ENCODE measurements at places on chromosomes 7 and 10.

DNA sequence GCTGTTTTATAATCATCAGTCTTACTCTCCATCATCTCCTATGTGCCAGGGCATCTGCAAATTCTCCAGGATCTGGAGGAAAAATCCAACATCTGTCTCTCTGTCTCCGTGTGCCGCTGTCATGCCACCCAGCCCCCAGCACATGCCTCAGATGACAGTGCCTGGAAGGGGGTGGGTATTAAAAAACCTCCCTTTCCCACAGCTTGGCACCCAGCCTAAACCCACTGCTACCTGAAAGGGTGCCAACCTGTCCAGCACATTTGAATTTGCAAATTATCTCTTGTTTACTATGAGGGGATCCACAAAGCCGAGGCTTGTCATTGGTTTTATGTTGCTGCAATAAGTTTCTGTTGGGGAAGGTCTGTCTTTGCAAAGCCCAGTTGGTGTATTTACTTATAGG lies 73.1 kb downstream of the EMX2 start:
- no peak for DNase-seq

DNA sequence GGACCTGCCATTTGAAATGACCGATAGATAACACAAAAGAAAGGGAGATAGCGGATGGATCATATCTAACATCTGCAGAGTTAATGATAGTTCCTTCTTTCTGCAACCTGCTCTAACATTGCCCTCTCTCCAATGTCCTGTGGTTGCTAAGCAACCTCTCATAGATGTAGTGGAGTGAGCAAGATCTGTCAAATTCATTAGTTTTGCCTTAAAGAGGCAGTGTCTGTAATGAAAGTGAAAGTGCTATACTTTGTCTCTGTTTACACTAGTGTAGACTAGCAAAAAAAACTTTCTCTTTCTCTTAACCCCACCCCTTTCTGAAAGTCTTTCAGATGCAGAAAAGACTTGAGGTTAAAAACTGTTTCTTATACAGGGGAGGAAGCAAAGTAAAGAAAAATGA lies 1196.9 kb downstream of the SORCS3 start:
- DNase-seq, result no peak

GRCh38 chr7:17552952-17553351 lies 254.5 kb downstream of the AHR start:
- DNase-seq, result peak; percentile 70

GRCh38 chr7:70143075-70144044 lies 545.1 kb downstream of the AUTS2 start:
- peak; percentile 97 for DNase-seq

DNA sequence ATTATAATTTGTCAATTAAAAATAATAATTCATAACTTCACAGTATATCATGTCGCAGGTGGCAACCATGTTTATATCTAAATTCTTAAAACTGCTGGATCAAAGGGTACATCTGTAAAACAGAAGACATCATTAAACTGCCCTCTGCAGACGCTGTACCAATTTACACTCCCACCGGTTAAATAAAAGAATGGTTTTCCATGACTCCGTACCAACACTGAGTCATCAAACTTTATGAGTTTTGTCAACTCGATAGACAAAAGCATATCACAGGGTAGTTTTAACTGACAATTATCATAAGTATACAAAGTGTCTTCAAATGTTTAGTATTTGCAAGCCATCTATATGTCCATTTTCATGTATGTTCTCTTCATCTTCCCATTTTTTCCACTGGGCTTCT lies 5.7 kb upstream of the GSTK1 start:
- no peak for DNase-seq

- peak; percentile 83 for DNase-seq
These were observed 80.3 kb downstream of the LRRC17 start for GRCh38 chr7:102992938-102993717.

DNA sequence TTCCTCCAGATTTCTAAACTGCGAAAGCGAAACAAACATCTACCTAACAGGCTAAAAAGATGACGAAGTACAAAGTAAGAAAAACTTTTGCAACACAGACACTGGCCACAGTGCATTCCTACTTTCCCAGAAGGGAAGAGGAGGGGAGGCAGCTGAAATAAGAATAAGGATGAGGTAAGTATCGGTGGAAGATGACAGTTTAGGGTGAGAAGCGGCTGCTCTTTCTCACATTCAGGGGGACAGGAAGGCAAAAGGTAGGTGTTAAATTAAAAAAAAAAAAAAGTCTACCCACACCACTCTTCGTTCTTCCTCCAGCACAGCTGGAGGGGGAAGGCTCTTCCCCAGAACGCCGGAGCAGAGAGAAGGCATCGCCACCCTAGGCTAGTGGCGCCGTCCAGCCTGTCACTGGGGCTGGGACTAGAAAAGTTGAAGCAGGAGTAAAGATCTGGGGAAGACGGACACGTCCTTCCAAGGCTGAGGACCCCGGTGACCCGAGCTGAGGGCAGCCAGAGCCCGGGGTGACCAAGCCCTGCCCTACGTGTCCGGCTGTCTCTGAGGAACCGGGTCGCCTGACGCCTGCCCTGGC lies 846 bp downstream of the DNAJC1 start:
- peak; percentile 68 for DNase-seq

- no peak for DNase-seq
These were observed 761.5 kb upstream of the C7orf33 start for GRCh38 chr7:147829016-147829415.

DNA sequence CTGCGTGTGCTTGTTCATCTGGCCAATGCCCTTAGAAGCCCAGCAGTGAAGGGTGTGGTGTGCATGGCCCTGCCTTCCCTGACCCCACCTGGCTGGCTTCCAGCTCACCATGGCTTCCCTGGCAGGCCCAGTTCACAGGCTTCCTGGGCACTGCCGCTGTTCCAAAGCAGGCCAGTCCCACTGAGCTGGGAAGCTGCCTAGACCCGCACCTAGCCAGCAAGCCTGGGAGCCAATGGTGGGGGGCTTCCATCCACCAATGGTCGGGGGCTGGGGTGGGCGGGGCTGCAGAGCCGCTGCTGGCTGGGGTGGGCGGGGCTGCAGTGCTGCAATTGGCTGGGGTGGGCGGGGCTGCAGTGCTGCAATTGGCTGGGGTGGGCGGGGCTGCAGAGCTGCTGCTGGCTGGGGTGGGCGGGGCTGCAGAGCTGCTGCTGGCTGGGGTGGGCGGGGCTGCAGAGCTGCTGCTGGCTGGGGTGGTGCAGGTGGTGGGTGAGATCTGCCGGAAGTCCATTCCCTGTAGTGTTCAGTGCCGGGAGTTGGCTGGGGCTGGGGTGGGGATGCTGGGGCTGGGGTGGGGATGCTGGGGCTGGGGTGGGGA lies 12.4 kb downstream of the CALY start:
- DNase-seq, result peak; percentile 38

GRCh38 chr7:147062897-147063296 lies 946.3 kb downstream of the CNTNAP2 start:
- no peak for DNase-seq

- DNase-seq, result no peak
These were observed 263.1 kb downstream of the RPS24 start for GRCh38 chr10:78296785-78297184.

GRCh38 chr7:107408349-107408748 lies 61.5 kb upstream of the GPR22 start:
- no peak for DNase-seq

GRCh38 chr10:8133146-8133545 lies 78.7 kb downstream of the GATA3 start:
- DNase-seq, result no peak

DNA sequence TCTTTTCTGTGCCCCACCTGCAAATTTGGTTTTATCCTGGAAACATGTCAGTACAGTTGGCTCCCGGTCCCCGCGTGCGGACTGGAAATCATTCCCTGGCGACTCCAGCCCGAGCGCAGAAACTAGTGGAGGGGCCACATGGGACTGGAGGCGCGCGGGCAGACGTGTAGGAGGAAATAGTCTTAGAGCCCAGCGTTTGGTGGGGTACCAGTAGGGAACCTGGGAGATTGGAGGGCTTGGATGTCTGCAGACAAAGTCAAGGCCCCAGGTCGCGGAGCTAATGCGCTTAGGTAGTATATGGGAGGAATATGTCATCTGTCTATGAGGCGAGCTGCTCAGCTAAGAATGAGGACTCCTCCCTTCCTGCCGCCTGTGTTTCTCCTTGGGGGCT lies 1.3 kb downstream of the GALNT17 start:
- no peak for DNase-seq

GRCh38 chr7:127158659-127159058 lies 94.1 kb downstream of the GRM8 start:
- DNase-seq, result no peak

GRCh38 chr10:101219139-101219945 lies 9.9 kb downstream of the LBX1 start:
- no peak for DNase-seq

DNA sequence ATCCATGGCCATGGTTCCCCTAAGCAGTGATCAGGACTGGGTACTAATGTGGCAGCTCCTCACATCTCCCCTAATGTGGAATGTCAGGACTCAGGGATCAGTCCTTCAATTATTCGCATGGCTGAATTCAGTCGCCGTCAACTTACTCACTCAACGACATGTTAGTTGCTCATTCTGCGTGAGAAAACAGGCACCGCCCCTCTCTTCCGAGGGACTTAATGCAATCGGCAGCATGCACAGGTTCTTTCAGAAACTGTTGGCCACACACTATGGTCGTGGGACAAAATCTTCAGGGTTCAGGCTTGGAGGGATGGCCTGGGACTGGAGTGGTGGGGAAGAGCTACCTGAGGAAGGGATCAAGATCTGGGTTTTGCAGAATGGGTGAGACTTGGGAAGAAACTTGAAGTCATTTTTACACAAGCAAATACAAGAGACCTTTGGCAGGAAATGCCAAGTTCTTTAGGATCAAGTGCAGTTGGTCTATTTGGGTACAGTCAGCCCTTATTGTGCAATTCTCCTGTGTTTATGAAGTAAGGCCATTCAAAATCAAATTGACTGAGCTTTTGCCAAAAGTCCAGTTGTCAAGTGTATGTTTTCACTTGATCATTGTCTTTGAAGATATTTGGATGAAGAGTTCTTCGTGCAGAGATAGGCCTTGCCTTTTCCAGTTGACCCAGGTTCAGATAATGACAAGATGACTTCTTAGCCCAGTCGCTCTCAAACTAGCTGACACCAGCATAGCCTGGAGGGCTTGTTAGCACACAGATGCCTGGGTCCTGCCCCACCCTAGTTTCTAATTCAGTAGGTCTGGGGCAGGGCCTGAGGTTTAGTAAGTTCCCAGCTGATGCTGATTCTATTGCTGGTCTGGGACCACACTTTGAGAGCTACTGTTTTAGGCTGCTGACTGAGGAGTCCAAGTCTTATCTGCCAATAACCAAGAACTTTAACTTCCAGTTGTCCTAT lies 48.5 kb downstream of the LRRC18 start:
- peak; percentile 13 for DNase-seq

DNA sequence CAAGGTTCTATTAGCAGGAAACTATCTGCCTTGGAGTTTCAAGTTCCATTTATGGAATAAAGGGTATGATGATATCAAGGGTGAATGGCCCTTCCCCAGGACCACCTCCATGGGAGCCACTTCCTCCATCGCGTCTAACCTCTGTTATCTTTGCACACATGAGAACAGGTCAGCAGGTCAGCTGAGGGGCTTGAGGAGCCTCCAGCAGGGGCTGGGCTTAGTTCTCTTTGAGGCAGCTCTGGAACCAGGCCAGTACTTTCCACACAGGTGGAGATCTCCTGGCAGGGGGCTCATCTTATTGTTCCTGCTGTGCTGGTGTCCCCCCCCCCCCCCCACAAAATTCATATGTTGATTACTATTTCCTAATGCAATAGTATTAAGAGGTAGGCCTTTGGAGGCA lies 472.2 kb upstream of the ZMIZ1 start:
- no peak for DNase-seq

- DNase-seq, result no peak
These were observed 80.9 kb downstream of the LRRC4 start for GRCh38 chr7:127950233-127950935.

DNA sequence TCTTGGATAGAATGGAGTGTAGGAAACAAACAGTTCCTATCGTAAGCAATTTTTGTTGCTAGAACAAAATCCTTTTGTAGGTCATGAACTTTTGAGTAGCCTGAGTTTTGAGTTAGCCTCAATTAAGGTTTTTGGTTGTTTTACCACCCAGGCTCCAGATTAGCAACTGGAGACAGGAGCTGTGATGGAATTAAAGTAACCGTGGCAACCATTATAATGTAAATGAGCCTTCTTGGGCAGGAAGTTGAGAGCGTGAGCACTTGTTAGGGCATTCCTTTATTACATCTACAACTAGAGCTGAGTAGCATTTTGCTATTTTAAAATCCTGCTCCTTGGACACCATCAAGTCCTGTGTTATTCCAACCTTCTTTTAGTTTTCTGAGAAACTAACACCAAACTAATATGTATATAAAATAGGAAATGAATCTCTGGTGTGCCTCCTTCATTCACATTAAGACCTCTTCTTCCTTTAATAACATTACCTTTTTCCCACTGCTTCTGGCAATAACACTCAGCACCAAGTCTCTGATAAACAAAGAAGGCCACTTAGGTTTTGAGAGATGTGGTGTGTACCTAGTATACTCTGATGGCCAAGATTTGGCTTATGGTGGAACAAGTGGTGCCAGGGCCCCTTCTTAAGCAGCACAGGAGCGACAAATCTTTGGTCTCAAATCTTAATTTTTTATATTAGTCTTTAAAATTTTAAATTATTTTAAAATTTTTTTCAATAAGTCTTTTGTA lies 34.0 kb downstream of the AHCYL2 start:
- no peak for DNase-seq

DNA sequence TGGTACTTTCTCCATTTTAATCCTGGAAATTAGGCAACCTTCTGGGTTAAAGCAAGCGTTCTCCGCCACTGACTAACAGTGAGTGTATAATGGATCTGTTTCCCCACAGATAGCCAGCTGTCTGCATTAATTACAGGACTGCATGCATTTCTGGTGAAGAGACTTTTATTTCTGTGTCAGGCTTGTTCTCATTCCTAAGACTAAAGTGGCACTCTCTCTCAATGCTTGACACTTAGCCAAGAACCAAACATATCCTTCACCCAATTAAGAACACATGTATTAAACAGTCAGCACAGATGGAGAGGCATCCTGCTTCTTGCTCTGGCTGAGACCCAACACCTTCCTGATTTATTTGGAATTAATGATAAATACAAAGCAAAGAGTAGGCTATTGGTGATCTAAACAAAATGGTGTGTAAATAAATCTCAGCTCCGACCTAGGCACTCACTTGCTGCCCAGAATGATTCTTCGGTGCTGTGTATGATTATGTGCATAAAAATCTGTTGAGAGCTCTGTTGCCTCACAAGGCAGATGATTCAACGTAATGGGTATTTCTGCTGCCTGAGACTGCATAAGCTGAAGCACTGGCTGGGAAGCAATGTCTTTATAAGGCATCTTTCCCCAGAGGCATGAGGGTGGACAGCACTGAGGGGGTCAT lies 16.8 kb downstream of the CALU start:
- DNase-seq, result peak; percentile 99
